ENCODE measurements at places on chromosomes 6 and 20. TPM values are rescaled to one million over a fixed set of nuclear protein-coding genes. Genes with fewer than 3 reads are reported as not detected.

GRCh38 chr6:164401871-164402270, 907.5 kb downstream of the C6orf118 start:
- DNase-seq, result no peak

KIAA0408 gene
- total RNA-seq, result 3.1 TPM

- no peak for DNase-seq
Measured at GRCh38 chr6:55734256-55734655, 141.1 kb downstream of the BMP5 start.

GRCh38 chr6:165956874-165957273, 210.8 kb downstream of the TBXT start:
- no peak for DNase-seq
